ENCODE measurements at places on chromosomes 2 and 18.

- no peak for DNase-seq
These were observed 49.6 kb downstream of the ATP9B start for GRCh38 chr18:79118797-79119196.

DNA sequence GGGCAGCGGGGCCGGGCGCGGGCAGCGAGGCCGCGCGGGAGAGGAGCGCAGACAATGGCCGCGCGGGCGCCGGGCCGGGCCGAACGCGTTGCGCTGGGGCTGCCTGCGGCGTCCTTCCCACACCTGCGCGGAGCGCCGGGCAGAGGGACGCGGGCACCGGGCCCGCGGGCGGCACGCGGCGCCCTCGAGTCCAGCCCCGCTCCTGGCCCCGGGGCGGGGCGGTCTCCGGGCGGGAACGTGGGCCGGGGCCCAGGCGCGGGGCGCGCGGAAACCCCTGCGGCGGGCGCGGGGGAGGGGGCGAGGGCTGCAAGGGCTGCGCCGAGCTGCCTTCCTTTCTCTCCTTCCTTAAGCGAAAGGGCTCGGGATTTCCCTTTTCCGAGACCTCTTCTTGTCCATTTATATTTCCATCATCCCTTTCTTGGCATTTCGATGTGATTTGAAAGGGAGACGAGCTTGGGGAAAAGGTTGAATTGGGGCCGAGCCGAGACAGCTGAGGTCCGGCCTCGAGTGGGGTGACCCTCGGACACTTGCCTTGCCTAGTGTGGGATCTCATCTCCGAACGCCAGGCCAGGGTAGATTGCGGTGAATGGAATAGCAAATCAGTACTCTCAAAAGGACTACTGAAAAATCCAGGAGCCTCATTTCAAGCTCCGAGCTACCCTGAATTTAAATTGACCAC lies 676 bp downstream of the KLHL23 start:
- no peak for DNase-seq

GRCh38 chr2:120938045-120938771 lies 202.5 kb downstream of the GLI2 start:
- DNase-seq, result no peak

- no peak for DNase-seq
These were observed 85.1 kb upstream of the FZD5 start for GRCh38 chr2:207854484-207855440.

DNA sequence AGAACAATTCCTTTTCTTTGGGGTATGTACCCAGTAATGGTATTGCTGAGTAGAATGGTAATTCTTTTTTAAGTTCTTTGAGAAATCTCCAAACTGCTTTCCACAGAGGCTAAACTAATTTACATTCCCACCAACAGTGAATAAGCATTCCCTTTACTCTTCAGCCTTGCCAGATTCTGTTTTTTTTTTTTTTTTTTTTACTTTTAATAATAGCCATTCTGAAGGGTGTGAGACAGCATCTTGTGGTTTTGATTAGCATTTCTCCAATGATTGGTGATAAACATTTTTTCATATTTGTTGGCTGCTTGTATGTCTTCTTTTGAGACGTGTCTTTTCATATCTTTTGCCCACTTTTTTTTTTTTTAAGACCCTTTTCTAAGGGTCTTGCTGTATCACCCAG lies 137.4 kb downstream of the RTN4 start:
- no peak for DNase-seq
